ENCODE measurements at places on chromosomes 16 and 17.
A peak's percentile ranks its signal among the peaks of the same experiment; 100 is the strongest.

DNA sequence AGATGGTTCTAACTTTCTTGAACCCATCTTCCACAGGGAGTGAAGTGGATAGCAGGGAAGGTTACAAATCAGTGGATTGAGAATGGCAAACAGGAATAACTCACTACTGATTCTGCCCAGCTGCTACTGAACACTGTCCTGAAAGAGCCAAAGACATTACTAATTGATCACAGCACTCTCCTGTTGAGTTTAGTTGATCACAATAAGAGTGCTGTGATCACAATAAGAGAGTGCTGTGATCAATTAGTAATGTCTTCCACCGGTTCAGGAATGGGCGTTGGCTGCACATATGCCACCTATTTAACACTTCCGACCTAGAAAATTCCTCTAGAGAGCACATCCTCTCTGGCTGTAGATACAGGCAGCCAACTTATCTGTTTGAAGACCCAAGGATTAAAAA lies 11.4 kb downstream of the CFAP97D1 start:
- peak; percentile 25 for DNase-seq

GRCh38 chr17:13594762-13595598 lies 6.7 kb downstream of the HS3ST3A1 start:
- peak; percentile 82 for DNase-seq

DNA sequence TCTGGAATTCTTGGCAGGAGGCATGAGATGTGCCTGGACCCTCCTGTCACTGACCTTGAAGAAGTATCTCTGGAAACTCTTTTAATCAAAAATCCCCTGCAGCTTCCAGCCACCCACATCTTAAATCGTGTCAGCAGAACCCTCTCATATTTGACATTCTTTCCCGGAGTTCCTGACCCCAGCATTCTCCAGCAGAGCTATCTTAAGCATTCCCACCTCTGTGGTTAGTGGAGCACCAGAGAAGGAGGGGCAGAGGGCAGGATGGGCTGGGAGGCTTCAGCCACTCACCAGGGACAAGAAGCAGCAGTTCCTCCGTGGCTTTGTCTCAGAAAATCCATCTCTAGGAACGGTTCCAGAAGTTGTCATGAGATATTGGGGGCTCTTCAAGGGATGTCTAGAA lies 149.9 kb downstream of the RGS9 start:
- DNase-seq: no peak

DNA sequence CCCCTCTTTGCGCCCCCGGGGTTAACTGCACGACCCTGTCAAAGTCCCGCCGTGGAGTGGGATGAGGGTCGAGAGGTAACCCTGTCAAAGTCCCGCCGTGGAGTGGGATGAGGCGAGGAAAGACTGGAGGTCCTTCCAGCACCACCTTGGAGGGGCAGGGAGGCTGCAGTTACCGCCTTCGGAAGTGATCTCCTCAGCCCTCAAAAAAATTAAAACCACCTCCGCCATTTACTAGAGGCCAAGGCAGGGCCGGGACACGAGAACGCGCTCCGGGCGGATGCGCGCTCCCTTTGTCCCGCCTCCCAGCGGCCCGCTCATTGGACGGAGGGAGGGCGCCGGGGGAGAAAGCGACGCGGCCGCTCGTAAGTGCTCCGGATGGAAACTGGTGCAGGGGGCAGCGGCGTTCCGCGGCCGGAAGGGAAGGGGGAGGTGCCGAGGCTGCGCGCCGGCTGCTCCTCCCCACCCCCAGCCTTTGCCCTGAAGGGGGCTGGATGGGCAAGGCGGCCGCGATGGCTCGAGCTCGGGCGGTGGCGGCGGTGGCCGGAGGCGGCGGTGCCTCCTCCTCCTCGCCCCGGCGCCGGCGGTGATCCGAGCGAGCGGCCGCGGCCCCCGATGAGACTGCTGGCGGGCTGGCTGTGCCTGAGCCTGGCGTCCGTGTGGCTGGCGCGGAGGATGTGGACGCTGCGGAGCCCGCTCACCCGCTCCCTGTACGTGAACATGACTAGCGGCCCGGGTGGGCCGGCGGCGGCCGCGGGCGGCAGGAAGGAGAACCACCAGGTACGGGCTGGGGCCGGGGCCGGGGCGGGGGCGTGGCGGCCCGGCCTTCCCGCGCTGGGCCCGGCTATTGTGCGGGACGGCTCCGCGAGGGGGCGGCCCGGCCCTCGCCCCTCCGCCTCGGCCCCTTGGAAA lies at the start of gene METTL9:
METTL9 (plus strand) TSS at position 456 of the 909 bp plus-strand sequence; CDS start at position 613, 157 bp downstream.
- peak; percentile 95 for DNase-seq

GRCh38 chr17:20074489-20074888 lies 65.3 kb downstream of the SPECC1 start:
- DNase-seq: no peak

DNA sequence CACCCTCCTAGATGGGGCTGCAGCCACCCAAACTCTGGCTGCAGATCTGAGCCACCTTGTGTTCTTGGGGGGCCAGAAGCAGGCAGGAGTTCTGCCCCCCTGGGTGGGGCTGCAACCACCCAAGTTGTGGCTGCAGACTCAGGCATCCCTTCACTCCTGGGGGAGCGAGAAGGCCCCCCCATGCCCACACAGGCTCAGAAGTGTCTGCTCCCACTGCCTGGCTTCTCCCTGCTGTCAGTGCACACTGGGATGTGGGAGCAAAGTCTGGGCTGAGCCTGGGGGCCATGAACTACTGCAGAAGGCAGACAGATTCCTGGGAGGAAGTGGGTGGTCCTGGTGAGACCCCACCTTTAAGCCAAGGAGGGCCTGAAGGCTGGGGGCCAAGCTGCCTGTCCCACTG lies 13.0 kb downstream of the MT1X start:
- DNase-seq: no peak

DNA sequence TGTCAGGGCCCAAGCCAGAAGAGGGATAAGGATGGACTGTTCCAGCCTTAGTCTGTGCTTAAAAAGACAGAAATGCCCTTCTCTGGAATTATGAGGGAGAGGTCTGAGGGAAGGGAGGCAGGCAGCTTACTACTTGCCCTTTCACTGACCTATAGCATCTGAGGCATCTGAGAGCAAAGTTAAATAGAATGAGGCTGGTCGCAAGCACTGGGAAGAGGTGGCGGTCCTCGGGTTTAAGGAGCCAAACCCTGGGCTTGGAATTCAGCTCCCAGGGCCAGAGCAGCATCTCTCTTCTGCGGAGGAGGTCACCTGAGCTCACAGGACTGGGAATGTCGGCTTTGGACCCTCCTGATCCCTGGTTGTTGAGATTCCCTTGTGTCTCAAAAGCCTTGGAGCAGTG lies 3.1 kb upstream of the LIMD2 start:
- DNase-seq: no peak

DNA sequence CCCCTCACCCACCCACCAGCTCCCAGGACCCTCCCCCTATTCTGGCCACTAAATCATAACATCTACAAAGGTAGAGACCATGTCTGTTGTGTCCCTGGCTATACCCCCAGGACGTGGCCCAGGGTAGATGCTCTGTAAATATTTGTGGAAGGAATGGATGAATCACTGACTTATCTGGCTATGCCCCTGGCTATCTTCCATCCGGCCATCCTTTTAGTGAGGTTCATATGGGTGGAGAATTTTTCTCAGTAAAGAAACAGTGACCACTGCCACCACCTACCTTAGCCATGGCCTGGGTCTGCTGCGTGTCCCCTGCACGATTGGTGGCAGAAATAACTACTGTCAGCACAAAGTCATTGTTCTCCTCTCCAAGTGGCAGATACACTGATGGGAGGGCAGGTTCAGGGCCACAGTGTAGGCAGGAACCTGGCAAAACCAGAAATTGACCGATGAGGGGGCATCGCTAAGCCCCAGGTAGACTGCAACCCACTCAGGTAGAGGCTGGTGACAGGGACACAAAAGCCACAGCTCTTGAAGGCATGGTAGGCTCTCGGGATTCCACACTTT lies 63.1 kb upstream of the BCO1 start:
- no peak for DNase-seq

DNA sequence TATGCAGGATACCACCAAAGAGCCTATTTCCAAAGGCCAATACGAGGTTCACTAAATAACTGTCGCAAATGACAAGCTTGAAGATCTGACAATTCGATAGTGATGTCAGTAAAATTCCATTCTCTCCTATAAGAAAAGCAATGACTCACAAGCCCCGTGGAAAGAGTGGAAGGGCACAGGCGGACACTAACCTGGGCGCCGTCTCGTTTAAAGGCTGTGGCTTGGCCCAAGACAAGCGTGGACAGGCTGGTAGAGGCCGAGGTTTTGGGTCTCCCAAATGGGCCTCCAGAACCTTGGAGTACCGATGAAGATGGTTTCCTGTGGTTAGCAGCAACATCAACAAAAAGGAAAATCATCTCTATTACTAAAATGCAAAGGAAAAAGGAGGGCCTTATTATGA lies 16.5 kb upstream of the SLC38A8 start:
- no peak for DNase-seq

- no peak for DNase-seq
These were observed 1.3 kb downstream of the GPATCH8 start for GRCh38 chr17:44501866-44502375.

- DNase-seq: no peak
These were observed 277.7 kb upstream of the N4BP1 start for GRCh38 chr16:48887646-48888210.

- no peak for DNase-seq
These were observed 6.3 kb downstream of the CRHR1 start for GRCh38 chr17:45790296-45790922.

- DNase-seq: peak; percentile 39
These were observed 7.9 kb downstream of the ENGASE start for GRCh38 chr17:79082311-79083190.

DNA sequence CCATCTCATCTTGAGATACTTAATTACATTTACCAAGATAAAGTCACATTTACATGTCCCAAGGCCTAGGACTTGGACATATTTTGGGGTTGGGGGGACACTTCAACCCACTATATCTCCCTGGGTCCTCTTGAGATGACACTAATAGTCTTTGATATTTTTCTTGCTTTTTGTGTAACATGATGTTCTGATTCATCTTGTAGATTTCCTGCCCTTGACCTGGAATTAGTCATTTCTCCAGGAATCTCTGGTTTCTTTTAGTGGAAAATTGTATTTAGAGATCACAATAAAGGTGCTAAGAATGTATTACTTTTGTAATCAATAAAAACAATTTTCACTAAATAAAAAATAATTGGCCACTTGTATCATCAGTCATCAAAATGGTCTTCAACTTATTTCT lies 157.3 kb downstream of the VPS53 start:
- no peak for DNase-seq

- DNase-seq: no peak
These were observed 141.1 kb downstream of the RGS9 start for GRCh38 chr17:65278050-65278819.

DNA sequence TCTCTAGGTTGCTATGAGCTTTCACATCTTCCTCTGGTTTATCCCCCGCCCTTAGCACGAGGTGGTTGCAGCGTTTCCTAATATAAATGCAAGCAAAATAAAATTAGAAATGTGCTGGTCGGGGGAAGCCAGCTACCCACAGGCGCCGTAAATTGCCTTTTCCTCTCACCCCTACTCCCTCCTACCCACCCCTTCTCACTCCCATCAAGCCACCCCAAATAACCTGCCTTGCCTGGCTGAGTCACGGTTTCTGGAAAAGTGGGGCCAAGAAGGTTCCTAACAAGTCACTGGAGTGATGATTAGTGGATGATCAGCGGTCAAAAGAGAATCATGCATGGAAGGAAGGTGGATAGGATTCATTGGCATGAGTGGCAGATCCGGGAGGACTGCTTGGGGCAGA lies 120.9 kb upstream of the RBFOX1 start:
- no peak for DNase-seq

- DNase-seq: peak; percentile 65
These were observed 8.2 kb downstream of the ADCY7 start for GRCh38 chr16:50274326-50275097.

- no peak for DNase-seq
These were observed 506.1 kb downstream of the CDH11 start for GRCh38 chr16:64615630-64616280.

- no peak for DNase-seq
These were observed 81.5 kb downstream of the AMFR start for GRCh38 chr16:56343661-56344517.

DNA sequence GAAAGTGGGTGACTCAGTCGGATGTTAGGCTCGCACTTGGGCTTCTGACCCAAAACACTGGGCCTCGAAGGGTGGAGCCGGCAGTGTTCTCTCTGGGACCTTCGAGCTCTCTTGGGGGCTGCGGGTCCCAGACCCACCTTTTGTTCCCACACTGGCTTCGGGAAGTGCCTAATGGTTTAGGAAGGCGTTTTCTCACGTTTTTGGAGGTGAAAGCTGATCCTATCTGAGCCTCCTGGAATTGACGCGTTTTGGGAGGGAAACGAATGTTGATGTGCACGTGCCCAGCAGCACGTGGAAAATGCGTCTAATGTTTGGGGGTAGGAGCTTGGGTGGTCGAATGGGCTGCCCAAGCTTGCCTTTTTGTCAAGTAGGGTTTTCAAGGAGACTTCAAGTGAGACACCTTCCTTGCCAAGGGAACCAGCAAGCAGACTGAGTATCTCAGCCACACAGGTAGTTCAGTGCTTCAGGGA lies 666 bp downstream of the HGS start:
- DNase-seq: peak; percentile 49

DNA sequence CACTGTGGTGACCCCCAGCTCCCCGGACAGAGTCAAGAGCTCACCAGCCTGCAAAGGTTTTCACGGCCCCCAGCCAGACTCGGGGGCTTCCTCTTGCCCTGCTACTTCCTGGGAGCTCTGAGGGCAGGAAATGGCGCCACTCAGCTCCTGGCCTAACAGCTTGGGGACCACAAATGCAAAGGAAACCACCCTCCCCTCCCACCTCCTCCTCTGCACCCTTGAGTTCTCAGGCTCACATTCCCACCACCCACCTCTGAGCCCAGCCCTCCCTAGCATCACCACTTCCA lies 375 bp upstream of the SPN start:
- DNase-seq: peak; percentile 57

- no peak for DNase-seq
These were observed 40.3 kb downstream of the NDE1 start for GRCh38 chr16:15690296-15690695.

DNA sequence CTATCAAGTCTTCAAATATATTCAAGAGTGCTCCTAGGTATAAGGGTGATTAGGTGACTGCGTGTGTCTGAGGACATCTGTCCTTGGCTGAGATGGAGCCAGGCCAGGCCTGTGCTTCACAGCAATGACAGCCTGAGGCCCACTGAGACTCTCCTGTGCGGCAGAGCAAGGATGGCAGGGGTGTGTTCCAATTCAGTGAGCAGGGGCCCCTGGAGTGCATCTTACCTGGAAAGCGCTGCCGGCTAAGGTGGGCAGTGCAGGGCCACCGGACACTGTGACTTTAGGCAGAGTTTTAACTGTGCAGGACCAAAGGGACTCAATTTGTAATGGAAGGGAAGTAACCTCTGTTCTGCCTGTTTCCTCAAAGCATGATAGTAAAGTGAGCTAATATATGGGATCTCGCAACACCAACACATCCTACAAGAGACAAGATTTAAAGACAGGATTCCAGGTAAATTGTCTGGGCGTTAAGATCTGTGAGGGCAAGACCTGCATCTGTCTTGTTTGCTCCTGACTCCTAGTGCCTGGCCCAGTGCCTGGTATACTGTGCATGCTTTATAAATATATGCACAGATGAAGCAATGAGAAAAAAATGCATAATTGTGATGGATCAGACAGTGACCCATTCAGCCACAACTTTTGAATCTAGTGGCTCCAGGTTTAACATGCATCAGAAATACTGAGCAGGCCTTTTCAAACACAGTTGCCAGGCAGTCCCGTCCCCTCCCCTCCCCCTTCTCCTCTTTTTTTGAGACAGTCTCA lies 86.7 kb downstream of the MRC2 start:
- DNase-seq: no peak

- DNase-seq: no peak
These were observed 7.9 kb upstream of the BAIAP2 start for GRCh38 chr17:81027038-81027437.
